ENCODE measurements at places on chromosomes 4 and X. TPM values are rescaled to one million over a fixed set of nuclear protein-coding genes. Genes with fewer than 3 reads are reported as not detected.

DNA sequence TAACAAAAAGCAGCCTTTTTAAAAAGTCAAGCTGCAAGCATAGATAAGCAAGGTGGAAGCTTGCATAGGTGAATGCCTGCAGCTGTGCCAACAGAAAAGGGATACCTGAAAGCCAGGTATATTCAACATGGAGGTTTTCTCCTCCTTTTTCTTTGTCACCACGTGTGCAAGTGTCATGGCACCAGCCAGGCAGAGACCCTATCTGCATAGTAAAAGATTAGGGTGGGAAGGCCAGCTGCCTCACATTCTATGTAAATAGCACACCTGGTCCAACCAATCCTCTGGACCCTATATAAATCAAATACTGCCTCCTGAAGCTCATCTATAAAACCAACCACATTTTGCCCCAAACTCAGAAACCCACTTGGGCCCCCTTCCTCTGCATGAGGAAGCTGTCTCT is 28.0 kb upstream of the PLK4 start:
- H3K4me1 ChIP-seq = peaks cover 3% of the 10 kb centered on the region
- H3K4me3 ChIP-seq = no peak overlapping the region
- no peaks in the 10 kb centered on the region for H3K27me3 ChIP-seq
- H3K36me3 ChIP-seq = peaks cover 60% of the 10 kb centered on the region

- H3K4me3 ChIP-seq = no peak overlapping the region
- DNase-seq = no peak
- H3K27me3 ChIP-seq = no peaks in the 10 kb centered on the region
- no peaks in the 10 kb centered on the region for H3K4me1 ChIP-seq
- no peak overlapping the region for H3K27ac ChIP-seq
Observed at GRCh38 chrX:295136-295535, 14.0 kb downstream of the PLCXD1 start.

- no peaks in the 10 kb centered on the region for H3K4me1 ChIP-seq
- H3K27me3 ChIP-seq = no peaks in the 10 kb centered on the region
- H3K4me3 ChIP-seq = no peak overlapping the region
- H3K36me3 ChIP-seq = no peaks in the 10 kb centered on the region
- H3K27ac ChIP-seq = no peak overlapping the region
- DNase-seq = no peak
Observed at GRCh38 chrX:109357706-109358105, 124.2 kb downstream of the GUCY2F start.

DNA sequence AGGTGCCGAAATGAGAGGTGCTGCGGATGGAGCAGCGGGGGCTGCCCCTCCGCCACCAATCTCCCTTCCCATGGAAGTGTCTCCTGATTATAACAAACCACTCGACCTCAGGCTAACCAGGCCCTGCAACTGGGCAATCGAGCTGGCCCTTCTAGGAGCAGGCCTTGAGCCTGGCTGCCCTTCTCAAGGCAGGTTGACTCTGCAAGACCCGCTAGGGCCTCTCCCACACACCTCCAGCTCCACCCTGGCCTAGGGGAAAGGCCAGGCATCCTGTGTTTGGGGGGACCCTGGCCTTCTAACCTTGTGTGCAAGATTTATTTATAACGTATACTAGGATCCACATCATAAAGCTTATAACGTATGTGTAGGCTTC is 3.7 kb upstream of the BCOR start:
- H3K27ac ChIP-seq = no peak overlapping the region
- no peak for DNase-seq
- no peaks in the 10 kb centered on the region for H3K27me3 ChIP-seq
- H3K36me3 ChIP-seq = no peaks in the 10 kb centered on the region
- no peak overlapping the region for H3K4me3 ChIP-seq

DNA sequence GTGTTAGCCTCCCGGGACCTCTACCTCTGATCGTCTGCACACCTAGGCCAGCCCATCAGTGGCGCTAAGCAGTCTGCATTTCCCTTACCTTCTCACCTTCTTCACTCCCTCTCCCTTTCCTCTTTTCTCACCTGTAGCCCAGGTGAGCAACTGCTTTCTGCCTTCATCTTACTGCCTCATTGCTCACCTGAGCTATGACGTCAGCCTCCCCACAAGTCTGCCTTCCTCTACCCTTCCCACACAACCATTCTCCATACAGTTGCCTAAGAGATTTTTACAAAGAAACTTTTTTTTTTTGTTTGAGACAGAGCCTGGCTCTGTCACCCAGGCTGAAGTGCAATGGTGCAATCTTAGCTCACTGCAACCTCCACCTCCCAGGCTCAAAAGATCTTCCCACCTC is 136.3 kb downstream of the BCOR start:
- peaks cover 4% of the 10 kb centered on the region for H3K4me1 ChIP-seq
- H3K27ac ChIP-seq = no peak overlapping the region
- H3K27me3 ChIP-seq = peaks cover 4% of the 10 kb centered on the region
- no peak overlapping the region for H3K4me3 ChIP-seq
- H3K36me3 ChIP-seq = no peaks in the 10 kb centered on the region
- DNase-seq = no peak

GRCh38 chr4:102563000-102563399 is 61.8 kb downstream of the NFKB1 start:
- H3K36me3 ChIP-seq = no peaks in the 10 kb centered on the region
- DNase-seq = no peak
- H3K4me1 ChIP-seq = peaks cover 57% of the 10 kb centered on the region
- no peak overlapping the region for H3K27ac ChIP-seq

GRCh38 chr4:27514711-27515110 is 654.1 kb downstream of the STIM2 start:
- H3K4me1 ChIP-seq = no peaks in the 10 kb centered on the region
- H3K27ac ChIP-seq = no peak overlapping the region
- no peak for DNase-seq

- H3K27ac ChIP-seq = no peak overlapping the region
- peaks cover 5% of the 10 kb centered on the region for H3K4me1 ChIP-seq
- peaks cover 18% of the 10 kb centered on the region for H3K27me3 ChIP-seq
- DNase-seq = no peak
- H3K4me3 ChIP-seq = no peak overlapping the region
Observed at GRCh38 chrX:13565511-13565910, 3.9 kb upstream of the EGFL6 start.

DNA sequence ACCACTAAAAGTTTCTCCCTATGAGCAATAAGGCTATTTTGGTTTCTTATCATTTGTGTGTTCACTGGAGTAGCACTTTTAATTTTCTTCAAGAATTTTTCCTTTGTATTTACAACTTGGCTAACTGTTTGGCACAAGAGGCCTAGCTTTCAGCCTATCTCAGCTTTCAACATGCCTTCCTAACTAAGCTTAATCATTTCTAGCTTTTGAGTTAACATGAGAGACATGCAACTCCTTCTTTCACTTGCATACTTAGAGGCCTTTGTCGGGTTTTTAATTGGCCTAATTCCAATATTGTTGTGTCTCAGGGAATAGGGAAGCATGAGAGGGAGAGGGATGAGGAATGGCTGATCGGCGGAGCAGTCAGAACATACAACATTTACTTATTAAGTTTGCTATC is 349.8 kb downstream of the OPHN1 start:
- no peak overlapping the region for H3K27ac ChIP-seq
- H3K4me1 ChIP-seq = no peaks in the 10 kb centered on the region
- no peaks in the 10 kb centered on the region for H3K27me3 ChIP-seq
- no peak for DNase-seq

DNA sequence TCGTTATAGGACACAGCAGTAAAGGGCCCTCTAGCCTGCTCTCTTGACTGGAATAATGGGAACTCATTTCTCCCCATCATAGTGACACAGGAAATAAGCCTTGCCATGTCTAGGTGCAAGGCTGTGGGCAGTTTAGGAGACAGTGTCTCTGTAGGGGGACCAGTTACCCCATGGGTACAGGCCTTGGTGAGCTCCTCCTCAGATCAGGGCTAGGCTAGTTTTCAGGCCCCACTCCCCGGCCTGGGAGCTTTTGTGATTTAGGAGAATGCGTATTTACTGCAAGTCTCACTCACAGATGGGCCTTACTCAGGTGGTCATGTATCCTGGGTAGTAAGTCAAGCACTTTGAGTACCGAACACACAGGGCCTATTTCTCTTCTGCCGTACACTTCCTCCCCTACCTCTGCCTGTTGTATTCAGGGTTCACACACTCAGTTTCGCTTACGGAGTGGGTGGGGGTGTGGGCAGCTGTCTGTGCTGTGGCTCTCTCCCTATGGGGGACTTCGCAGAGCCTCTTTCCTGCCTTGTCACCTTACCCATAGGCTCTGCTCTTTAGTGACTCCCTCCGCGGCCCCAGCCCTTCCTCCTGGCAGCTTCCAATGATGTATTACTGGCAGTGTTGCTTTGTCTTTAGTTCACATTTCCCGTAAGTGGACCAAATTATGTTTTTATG is 34.2 kb downstream of the FAM193A start:
- peak overlapping the region; percentile 67 for H3K4me3 ChIP-seq
- H3K36me3 ChIP-seq = no peaks in the 10 kb centered on the region
- peak overlapping the region; percentile 82 for H3K27ac ChIP-seq
- peaks cover 71% of the 10 kb centered on the region for H3K4me1 ChIP-seq
- H3K27me3 ChIP-seq = no peaks in the 10 kb centered on the region

- H3K27me3 ChIP-seq = no peaks in the 10 kb centered on the region
- peaks cover 8% of the 10 kb centered on the region for H3K36me3 ChIP-seq
- peaks cover 8% of the 10 kb centered on the region for H3K4me1 ChIP-seq
- no peak overlapping the region for H3K4me3 ChIP-seq
Observed at GRCh38 chrX:118420462-118420861, 74.6 kb downstream of the WDR44 start.

- DNase-seq = no peak
- no peak overlapping the region for H3K4me3 ChIP-seq
- H3K4me1 ChIP-seq = no peaks in the 10 kb centered on the region
- H3K27me3 ChIP-seq = no peaks in the 10 kb centered on the region
- H3K36me3 ChIP-seq = no peaks in the 10 kb centered on the region
Observed at GRCh38 chr4:177010418-177010817, 217.7 kb upstream of the VEGFC start.

GRCh38 chrX:107504006-107504405 is 54.6 kb downstream of the FRMPD3 start:
- peaks cover 6% of the 10 kb centered on the region for H3K36me3 ChIP-seq
- no peaks in the 10 kb centered on the region for H3K4me1 ChIP-seq
- H3K27ac ChIP-seq = no peak overlapping the region
- H3K4me3 ChIP-seq = no peak overlapping the region
- H3K27me3 ChIP-seq = peaks cover 57% of the 10 kb centered on the region

DNA sequence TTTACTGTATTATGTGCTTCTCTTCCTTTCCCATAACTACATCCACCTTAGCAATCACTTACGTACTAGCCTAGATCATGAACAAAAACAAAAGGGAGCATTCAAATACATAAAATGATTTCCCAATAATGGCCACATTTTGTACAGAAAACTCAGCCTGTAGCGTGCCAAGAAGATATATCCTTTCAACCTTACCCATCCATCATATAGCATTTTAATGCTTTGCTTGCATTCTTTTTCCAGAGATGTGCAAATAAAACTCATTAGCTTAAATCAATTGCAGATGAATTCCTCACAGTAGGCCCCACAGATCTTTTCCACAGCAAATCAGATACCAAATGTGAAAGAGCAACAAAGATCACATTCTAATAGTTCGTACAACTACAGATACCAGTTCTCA is 20.8 kb downstream of the GRSF1 start:
- H3K27ac ChIP-seq = no peak overlapping the region
- H3K4me1 ChIP-seq = peaks cover 19% of the 10 kb centered on the region
- DNase-seq = no peak
- no peak overlapping the region for H3K4me3 ChIP-seq
- H3K36me3 ChIP-seq = peaks cover 11% of the 10 kb centered on the region
- H3K27me3 ChIP-seq = no peaks in the 10 kb centered on the region

- H3K36me3 ChIP-seq = peaks cover 9% of the 10 kb centered on the region
- DNase-seq = no peak
Observed at GRCh38 chr4:184430163-184430562, 44.2 kb downstream of the IRF2 start.

DNA sequence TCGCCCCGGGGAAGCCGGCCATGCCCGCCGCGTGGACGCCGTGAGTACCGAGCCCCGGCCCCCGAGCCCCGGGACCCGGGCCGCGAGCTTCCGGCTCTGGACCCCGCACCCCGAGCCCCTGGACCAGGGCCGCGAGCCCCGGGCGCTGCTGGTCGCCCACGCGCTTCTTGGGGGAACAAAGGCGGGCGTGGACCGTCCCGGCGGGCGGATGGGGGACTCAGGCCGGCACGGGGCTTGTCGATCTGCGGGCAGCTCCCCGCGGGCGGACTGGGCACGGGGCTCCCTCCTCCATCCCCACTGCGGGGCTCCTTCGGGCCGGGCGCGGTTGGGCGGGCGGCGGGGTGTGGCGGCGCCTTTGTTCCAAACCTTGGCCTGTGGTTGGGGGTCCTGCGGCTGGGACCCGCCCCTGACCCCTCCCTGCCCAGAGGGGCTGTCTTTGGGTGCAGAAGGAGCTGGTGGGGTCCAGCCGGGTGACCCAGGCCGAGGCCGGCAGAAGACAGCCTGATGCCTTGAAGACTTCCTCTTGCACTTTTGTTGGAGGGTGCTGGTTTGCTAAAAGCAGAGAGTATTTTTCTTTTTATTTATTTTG is 25.2 kb upstream of the ADD1 start:
- peaks cover 12% of the 10 kb centered on the region for H3K36me3 ChIP-seq
- peak overlapping the region; percentile 67 for H3K4me3 ChIP-seq
- H3K27ac ChIP-seq = no peak overlapping the region
- DNase-seq = no peak
- H3K27me3 ChIP-seq = no peaks in the 10 kb centered on the region
- H3K4me1 ChIP-seq = peaks cover 64% of the 10 kb centered on the region

GRCh38 chrX:101803451-101803850 is 128.4 kb downstream of the ZMAT1 start:
- DNase-seq = no peak
- no peaks in the 10 kb centered on the region for H3K36me3 ChIP-seq
- H3K4me1 ChIP-seq = no peaks in the 10 kb centered on the region
- no peak overlapping the region for H3K4me3 ChIP-seq
- H3K27me3 ChIP-seq = no peaks in the 10 kb centered on the region

GRCh38 chr4:125836597-125837195 is 521.9 kb downstream of the FAT4 start:
- H3K4me3 ChIP-seq = no peak overlapping the region
- H3K4me1 ChIP-seq = no peaks in the 10 kb centered on the region
- no peak for DNase-seq
- H3K27me3 ChIP-seq = no peaks in the 10 kb centered on the region
- H3K27ac ChIP-seq = no peak overlapping the region

- H3K27ac ChIP-seq = no peak overlapping the region
- no peaks in the 10 kb centered on the region for H3K4me1 ChIP-seq
- peaks cover 5% of the 10 kb centered on the region for H3K27me3 ChIP-seq
- no peaks in the 10 kb centered on the region for H3K36me3 ChIP-seq
Observed at GRCh38 chr4:183124228-183124627, 25.2 kb downstream of the WWC2 start.

The FGFBP1 gene
- polyA plus RNA-seq = not detected

The PABPC5 gene
- not detected for polyA plus RNA-seq

The SLC16A2 gene
- polyA plus RNA-seq = not detected

The CDS1 gene
- not detected for polyA plus RNA-seq

The TEC gene
- polyA plus RNA-seq = 2.7 TPM

The SOWAHB gene
- polyA plus RNA-seq = not detected

The PLCXD1 gene
- 4.8 TPM for polyA plus RNA-seq

The FAM53A gene
- polyA plus RNA-seq = 2.2 TPM

All from naive B cell (primary cell).